ENCODE measurements at places on chromosomes 7 and 10. TPM values are rescaled to one million over a fixed set of nuclear protein-coding genes. Genes with fewer than 3 reads are reported as not detected.

CC2D2B gene
- not detected for total RNA-seq

AFAP1L2 gene
- total RNA-seq = 1.1 TPM

LMOD2 gene
- not detected for total RNA-seq

PHYHIPL gene
- not detected for total RNA-seq

CABCOCO1 gene
- not detected for total RNA-seq

- DNase-seq = no peak
- no peaks in the 10 kb centered on the region for H3K27me3 ChIP-seq
- H3K4me1 ChIP-seq = no peaks in the 10 kb centered on the region
- H3K4me3 ChIP-seq = no peak overlapping the region
- no peaks in the 10 kb centered on the region for H3K36me3 ChIP-seq
- no peak overlapping the region for H3K27ac ChIP-seq
These were observed 202.0 kb downstream of the WDR11 start for GRCh38 chr10:121053151-121053550.

DNA sequence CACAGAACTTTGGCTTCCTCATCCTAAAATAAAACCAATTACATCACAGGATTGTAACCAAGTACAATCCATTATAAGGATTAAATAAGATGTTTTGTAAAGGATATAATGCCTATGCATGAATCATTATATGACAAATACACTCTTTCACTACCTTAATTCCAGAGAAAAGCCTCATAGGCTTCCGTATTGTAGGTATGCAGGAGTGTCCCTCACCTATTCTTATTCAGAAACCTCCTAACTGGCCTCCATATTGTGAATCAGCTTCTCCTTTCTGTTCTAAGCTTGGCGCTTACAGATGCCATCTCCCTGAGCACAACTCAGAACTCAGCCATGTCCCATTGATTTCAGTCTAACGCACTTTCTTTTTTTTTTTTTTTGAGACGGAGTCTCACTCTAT, 69.6 kb upstream of the CAPZA2 start:
- H3K27me3 ChIP-seq = no peaks in the 10 kb centered on the region
- H3K4me1 ChIP-seq = no peaks in the 10 kb centered on the region
- no peaks in the 10 kb centered on the region for H3K36me3 ChIP-seq
- DNase-seq = no peak

DNA sequence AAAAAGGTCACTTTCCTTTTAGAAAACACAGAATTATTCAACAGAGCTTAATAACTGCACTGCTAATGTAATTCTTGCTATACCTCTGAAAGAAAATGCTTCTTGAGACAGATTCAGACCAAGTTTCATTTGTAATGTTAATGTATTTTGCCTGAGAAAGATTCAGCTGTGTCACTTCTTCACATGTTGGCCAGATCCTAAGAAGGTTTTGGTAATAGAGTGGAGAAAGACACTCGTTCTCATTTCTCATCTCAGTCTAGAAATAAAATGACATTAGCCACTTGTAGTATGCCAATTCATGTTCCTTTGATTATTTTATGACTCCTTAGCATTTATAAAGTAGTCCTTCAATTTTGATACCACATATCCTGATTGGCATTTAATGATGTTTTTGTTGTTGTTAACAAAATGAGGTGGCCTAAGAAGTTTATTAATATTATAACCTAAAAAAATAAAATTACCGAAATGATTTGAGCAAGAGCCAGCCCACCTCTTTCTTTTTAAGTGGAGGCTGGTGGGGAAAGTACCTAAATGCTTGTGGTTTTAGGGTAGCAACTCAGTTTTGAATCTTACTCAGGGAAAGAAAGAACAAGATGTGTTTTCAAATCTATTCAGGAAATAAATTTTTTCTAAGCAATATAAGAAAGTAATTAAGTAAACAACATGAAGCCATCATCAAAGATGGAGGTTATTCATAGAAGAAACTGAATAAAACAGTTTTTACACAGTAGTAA, 16.4 kb upstream of the ELAPOR2 start:
- no peaks in the 10 kb centered on the region for H3K4me1 ChIP-seq
- no peak overlapping the region for H3K4me3 ChIP-seq
- no peak overlapping the region for H3K27ac ChIP-seq
- no peak for DNase-seq
- no peaks in the 10 kb centered on the region for H3K36me3 ChIP-seq

- H3K27me3 ChIP-seq = no peaks in the 10 kb centered on the region
- H3K27ac ChIP-seq = no peak overlapping the region
These were observed 347.2 kb downstream of the SDK1 start for GRCh38 chr7:3648276-3648675.

DNA sequence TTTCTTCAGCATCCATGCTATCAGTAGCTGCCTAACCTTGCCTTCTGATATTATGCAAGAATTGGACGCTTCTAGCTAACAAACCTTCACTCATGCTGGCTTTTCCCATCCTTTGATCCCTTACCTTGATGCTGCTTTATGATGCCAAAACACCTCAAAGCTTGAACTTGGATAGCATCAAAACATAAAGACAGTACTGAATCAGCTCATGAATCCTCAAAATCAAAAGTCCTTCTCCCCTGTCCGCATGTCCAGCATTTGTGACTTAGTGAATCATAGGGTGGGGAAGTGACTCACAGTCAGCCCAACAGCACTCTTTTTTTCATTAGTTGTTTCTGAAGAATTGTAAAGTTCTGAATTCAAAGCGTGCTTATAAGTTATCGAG, 89.5 kb upstream of the PIK3CG start:
- peaks cover 2% of the 10 kb centered on the region for H3K4me1 ChIP-seq
- H3K4me3 ChIP-seq = no peak overlapping the region
- H3K27me3 ChIP-seq = no peaks in the 10 kb centered on the region
- no peak overlapping the region for H3K27ac ChIP-seq
- no peak for DNase-seq

GRCh38 chr7:11332865-11333228, 359.2 kb downstream of the PHF14 start:
- DNase-seq = no peak
- no peak overlapping the region for H3K27ac ChIP-seq
- no peaks in the 10 kb centered on the region for H3K27me3 ChIP-seq
- H3K4me3 ChIP-seq = no peak overlapping the region
- no peaks in the 10 kb centered on the region for H3K4me1 ChIP-seq
- no peaks in the 10 kb centered on the region for H3K36me3 ChIP-seq

- H3K27ac ChIP-seq = no peak overlapping the region
- H3K27me3 ChIP-seq = no peaks in the 10 kb centered on the region
- no peak for DNase-seq
- H3K4me1 ChIP-seq = no peaks in the 10 kb centered on the region
- peaks cover 26% of the 10 kb centered on the region for H3K36me3 ChIP-seq
- no peak overlapping the region for H3K4me3 ChIP-seq
These were observed 10.7 kb downstream of the WIPI2 start for GRCh38 chr7:5200561-5201235.

DNA sequence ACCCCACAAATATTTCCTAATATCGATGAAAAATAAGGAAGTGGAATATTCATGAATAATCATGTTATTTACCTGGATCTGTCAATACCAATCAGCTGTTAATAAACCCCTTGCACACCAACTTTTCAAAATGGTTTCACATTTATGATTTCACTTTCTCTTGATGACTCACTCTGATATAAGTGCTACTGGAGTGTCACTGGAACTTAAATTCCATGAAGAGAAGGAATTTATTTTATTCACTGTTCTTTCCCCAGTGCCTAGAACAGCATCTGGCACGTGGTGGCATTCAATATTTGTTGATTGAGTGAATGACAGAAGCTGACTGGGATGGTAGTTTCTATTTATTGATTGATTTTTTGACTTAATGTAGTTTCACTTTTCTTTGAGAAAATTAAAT, 3.5 kb upstream of the ENO4 start:
- no peak overlapping the region for H3K27ac ChIP-seq
- H3K27me3 ChIP-seq = peaks cover 50% of the 10 kb centered on the region
- H3K36me3 ChIP-seq = no peaks in the 10 kb centered on the region
- H3K4me1 ChIP-seq = peaks cover 10% of the 10 kb centered on the region
